Hematopoietic multipotent progenitor cell treated with erythropoietin and hydrocortisone succinate and interleukin-3 and kit ligand, for 6 days (in vitro differentiated cells): ENCODE measurements at places on chromosomes 13 and 19.

DNA sequence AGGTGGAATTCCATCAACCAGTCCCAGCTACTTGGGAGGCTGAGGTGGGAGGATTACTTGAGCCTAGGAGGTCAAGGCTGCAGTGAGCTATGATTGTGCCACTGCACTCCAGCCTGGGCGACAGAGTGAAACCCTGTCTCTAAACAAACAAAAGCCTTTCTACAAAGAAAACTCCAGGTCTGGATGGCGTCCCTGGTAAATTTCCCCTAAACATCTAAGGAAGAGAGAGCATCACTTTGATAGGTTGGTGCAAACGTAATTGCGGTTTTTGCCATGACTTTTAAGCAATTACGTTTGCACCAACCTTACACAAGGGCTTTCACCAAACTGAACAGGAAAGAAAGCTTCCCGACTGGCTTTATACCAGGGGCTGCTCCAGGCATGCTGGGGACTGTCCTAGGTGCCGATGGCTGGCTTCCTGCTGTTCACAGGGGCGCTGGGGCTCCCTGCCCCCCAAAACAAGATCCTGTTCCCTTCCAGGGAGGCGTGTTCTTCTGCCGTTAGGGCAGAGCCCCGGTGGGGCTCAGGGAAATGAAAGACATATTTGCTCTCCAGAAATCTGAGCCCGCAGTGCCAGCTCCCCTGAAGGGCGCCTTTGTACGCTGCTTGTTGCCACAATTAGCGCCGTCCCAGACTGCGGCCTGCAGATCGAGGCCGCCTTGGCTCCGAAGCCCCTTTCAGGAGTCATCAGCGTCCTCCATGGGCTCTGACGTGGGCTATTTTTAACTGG is 38.7 kb upstream of the KLF2 start:
- no peak for DNase-seq

DNA sequence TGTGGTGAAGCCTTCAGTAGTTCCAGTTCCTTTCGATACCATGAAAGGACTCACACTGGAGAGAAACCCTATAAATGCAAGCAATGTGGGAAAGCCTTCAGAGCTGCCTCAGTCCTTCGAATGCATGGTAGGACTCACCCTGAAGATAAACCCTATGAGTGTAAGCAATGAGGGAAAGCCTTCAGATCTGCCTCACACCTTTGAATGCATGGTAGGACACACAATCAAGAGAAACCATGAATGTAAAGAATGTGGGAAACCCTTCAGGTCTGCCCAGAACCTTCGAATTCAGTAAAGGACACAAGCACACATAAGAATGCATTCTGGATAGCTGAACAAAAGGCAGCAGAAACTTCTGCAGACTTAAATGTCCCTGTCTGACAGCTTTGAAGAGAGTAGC is 18.3 kb downstream of the ZNF69 start:
- no peak for DNase-seq

DNA sequence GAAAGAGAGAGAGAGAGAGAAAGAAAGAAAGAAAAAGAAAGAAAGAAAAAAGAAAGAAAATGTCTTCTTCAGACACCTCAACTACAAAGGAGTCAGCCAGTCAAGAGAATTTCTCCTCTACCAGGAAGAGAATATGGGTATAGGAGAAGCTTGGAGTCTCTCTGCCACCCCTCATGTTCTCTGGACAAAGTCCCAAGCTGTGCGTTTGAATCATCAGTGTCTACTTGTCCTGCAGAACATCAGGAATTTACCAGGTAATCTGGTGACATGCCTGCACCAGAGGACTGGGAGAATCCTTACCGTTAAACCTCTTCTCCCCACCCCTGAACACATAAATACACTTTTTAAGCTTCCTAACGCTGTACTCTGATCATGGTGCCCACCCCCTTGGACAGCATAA is 119.5 kb downstream of the TM9SF2 start:
- no peak for DNase-seq

GRCh38 chr13:88623150-88623549 is 952.0 kb downstream of the SLITRK5 start:
- DNase-seq: no peak

DNA sequence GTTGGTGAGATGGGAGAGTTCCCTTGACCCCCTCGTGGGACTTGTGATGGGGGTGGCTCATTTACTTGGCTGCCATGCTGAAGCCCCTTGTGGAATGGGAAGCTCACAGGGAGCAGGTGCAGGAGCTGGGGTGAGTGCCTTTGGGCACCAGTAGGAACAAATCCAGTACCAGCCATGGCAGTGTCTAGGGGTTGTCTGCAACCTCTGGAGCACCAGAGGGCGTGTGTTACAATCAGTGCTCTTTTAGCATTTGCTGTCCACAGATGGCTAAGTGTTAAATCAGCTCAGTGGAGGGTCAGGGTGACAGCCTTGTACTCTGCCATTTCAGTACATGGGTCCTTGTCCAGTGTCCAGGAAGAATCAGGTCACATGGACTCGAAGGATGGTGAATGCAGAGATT is 75.6 kb downstream of the ATP8A2 start:
- no peak for DNase-seq

- peak; percentile 12 for DNase-seq
Observed at GRCh38 chr13:77789376-77789775, 91.9 kb downstream of the SLAIN1 start.
